Caki2 (cell line): ENCODE measurements at places on chromosomes 2 and 18.

- peak; percentile 73 for DNase-seq
Observed at GRCh38 chr2:102619414-102620319, at the start of gene SLC9A2. Gene SLC9A2, plus strand, starts transcription at chr2:102619553. Its CDS starts 296 bp downstream, at chr2:102619849.

- DNase-seq, result no peak
Observed at GRCh38 chr2:238727585-238728329, 120.1 kb upstream of the TWIST2 start.

- no peak for DNase-seq
Observed at GRCh38 chr2:55707751-55708150, 14.1 kb upstream of the PNPT1 start.

- peak; percentile 41 for DNase-seq
Observed at GRCh38 chr2:216082117-216082711, 495 bp downstream of the TMEM169 start.

GRCh38 chr2:15675456-15676195, 84.0 kb downstream of the DDX1 start:
- DNase-seq, result peak; percentile 43

GRCh38 chr2:134722728-134723127, 3.9 kb upstream of the TMEM163 start:
- no peak for DNase-seq

- no peak for DNase-seq
Observed at GRCh38 chr2:189673661-189674373, 653 bp upstream of the ANKAR start.

- DNase-seq, result no peak
Observed at GRCh38 chr2:17482651-17483050, 35.6 kb downstream of the RAD51AP2 start.

DNA sequence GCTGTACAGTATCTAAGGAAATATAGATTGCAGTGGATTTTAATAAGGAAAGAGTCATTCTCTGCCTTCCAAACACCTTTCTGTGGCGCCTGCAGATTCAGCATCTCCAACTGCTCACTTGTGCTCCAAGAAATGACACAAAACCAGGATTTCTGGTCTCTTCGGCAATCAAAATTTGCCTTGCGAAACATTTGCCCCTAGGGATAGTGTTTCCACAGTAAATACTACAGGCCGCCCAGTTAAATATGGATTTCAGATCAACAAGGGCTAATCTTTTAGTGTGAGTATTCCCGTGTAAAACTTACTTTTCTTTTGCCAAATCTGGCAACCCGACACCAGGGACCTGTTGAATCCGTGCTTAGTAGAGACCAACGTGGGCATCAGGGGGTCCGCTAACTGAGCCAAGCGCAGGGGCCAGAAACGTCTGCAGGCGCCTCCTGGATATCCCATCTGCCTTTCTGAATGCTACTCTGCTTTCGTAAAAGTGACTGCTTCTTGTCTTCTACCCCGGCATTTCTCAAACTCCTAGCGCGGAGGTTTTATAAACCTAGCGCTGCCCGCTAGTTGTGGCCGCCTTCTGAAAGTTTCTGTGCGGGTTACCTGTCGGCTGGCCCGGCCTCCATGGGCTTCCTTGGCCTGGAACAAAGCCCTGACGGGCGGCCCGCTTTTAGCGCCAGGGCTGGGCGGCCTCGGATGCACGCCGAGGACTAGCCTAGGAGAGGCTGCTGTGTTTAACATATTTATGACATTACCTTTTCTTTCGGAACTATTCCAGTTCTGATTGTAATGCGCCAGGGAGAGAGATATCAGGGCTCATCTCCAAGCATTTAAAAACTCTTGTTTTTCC, 2.5 kb downstream of the CYP1B1 start:
- no peak for DNase-seq

DNA sequence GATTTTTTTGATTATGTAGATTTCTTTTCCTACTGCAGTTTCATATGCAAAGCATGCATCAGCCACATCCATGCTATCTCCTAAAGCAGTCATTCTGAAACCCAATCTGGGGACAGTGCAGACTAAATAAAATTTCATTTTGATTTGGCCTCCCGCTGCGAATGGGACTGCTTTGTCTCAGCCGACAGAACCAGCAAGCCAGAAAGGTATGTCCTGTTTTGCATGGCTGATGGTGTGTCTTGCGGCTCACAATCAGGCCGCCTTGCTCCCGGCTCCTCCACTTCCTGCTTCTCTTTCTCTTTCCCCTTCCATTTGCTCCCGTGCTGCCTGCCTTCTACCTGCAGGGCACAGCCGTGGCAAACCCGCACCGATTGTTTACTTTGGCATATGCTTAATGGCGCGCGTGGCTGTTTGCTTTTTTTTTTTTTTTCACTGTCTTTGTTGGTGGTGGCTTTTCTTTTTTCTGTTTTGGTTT, 419.6 kb upstream of the POU3F3 start:
- peak; percentile 80 for DNase-seq

DNA sequence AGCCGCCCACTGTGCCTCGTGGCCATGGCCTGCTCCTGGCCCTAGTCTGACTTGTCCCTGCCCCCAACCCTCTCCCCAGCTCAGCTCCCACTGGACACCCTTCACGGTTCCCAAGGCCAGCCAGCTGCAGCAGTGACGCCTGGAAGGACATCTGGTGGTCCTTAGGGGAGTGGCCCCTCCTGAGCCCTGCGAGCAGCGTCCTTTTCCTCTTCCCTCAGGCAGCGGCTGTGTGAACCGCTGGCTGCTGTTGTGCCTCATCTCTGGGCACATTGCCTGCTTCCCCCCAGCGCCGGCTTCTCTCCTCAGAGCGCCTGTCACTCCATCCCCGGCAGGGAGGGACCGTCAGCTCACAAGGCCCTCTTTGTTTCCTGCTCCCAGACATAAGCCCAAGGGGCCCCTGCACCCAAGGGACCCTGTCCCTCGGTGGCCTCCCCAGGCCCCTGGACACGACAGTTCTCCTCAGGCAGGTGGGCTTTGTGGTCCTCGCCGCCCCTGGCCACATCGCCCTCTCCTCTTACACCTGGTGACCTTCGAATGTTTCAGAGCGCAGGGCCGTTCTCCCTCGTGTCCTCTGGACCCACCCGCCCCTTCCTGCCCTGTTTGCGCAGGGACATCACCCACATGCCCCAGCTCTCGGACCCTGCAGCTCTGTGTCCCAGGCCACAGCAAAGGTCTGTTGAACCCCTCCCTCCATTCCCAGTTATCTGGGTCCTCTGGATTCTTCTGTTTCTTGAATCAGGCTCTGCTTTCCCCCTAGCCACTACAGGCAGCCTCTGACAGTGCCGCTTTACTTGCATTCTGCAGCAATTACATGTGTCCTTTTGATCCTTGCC, 35.8 kb downstream of the ANO7 start:
- no peak for DNase-seq

- no peak for DNase-seq
Observed at GRCh38 chr2:126801473-126801872, 97.2 kb upstream of the TEX51 start.

GRCh38 chr18:63887424-63887823, at the start of gene SERPINB2:
Gene SERPINB2, plus strand, starts transcription at chr18:63887705. Its CDS starts 3,740 bp downstream, at chr18:63891445.
- DNase-seq, result no peak

- DNase-seq, result no peak
Observed at GRCh38 chr2:191625016-191625415, 52.9 kb upstream of the NABP1 start.

DNA sequence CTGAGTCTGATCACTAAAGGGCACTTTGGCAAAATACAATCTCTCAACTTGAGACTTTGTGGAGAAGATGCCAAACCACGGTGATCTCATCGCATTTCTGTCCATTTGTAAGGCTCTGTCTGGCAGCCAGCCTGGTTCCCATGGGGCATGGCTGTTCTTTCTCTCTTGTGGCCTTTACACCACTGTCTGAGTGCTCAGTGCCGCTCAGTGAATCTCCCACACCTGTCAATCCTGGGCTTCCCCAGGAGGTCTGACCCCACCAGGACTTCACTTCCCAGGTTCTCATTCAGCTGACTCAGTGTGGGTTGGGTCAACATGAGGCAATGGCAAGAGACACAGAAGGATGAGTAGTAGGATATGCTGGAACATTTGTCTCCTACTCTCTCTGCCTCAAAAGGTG, 96.8 kb upstream of the TRIB2 start:
- DNase-seq, result peak; percentile 23

- no peak for DNase-seq
Observed at GRCh38 chr2:182971820-182972547, 66.3 kb downstream of the NCKAP1 start.

GRCh38 chr2:140270224-140270623, 1490.0 kb upstream of the NXPH2 start:
- no peak for DNase-seq

GRCh38 chr2:85342156-85342555, 12.2 kb downstream of the RETSAT start:
- DNase-seq, result no peak

- DNase-seq, result no peak
Observed at GRCh38 chr2:197614532-197614931, 60.9 kb downstream of the RFTN2 start.

GRCh38 chr2:4585057-4585635, 881.8 kb downstream of the DCDC2C start:
- no peak for DNase-seq

DNA sequence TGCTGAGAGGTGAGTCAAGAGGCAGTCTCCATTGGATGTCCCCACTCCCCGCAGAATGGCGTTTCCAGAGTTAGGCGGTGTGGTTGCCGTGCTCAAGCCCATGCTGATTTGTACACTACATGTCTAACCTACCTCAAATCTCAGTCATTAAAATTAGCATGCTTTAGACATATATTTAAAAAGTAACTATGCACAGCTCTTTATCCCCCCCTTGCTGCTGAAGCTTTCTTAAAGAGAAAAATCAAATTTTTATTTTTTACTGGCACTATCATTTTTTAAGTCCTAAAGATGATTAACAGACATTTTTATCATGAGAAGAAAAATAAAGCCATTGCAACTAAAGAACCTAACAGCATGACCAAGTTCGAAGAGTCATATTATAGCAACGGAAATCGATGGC, 42.9 kb downstream of the BOLA3 start:
- DNase-seq, result no peak

GRCh38 chr18:42113529-42114191, 158.6 kb downstream of the PIK3C3 start:
- DNase-seq, result no peak

DNA sequence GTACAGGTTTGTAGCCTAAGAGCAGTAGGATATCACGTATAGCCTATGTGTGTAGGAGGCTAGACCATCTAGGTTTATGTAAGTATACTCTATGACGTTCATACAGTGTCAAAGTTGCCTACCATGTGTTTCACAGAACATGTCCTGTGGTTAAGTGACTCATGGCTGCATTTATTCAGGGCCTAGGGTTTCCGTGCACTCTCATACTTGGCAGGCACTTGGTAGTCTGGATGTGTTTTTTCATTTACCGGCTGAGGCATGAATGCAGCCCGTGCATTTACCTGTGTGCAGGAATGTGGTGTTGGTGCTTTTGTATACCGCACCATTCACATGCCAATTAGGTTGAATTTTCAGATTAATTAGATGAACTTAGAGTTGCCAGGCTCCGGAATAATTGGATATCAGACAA, 43.4 kb downstream of the MYL12B start:
- DNase-seq, result no peak

- no peak for DNase-seq
Observed at GRCh38 chr18:45056926-45057325, 376.2 kb downstream of the SETBP1 start.

DNA sequence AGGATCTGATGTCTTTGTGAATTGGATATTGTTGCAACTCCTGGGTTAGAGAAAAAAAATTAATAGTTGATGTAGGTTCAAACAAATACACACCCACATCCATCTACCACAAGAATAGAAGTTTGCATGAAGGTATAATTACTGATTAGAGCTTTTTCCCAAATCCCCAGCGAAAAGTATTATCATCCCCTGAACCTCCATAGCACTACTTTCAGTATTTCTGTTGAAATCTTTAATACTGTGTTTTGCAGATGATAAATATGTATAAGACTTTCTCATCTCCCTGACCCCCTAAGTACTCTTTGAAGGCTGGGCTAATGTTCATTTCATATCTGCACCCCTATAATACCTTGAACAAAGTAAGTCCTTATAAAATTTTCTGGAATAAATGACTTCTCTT, 6.4 kb downstream of the FN1 start:
- DNase-seq, result no peak

GRCh38 chr2:171629113-171629512, 58.2 kb upstream of the DYNC1I2 start:
- no peak for DNase-seq

GRCh38 chr2:242065426-242065825, 195.9 kb downstream of the RTP5 start:
- DNase-seq, result no peak

GRCh38 chr2:20111311-20112131, 60.1 kb upstream of the LAPTM4A start:
- DNase-seq, result no peak

- DNase-seq, result no peak
Observed at GRCh38 chr2:22002066-22002465, 878.3 kb downstream of the TDRD15 start.

- no peak for DNase-seq
Observed at GRCh38 chr18:56001576-56001975, 413.6 kb upstream of the TCF4 start.

- DNase-seq, result peak; percentile 88
Observed at GRCh38 chr2:59389240-59389639, 1148.1 kb upstream of the FANCL start.

DNA sequence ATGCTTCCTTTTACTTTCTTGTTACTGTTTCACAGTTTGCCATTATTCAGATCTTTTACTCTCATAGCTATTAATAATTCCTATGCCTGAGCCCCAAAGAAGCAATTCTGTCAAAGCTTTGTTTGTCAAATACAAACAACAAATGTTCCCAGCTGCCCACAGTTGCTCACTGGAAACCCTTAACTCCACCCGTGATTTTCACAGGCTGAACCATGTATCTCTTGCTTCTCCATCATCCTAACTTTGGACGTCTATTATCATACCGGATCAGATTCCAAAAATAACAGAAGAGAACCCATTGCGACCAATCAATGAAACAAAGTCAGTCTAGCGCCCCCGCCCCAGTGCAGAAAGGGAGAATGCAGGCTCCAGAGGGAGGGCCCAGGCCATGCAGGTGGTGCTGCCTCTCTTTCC, 24.2 kb downstream of the COLEC12 start:
- DNase-seq, result no peak

DNA sequence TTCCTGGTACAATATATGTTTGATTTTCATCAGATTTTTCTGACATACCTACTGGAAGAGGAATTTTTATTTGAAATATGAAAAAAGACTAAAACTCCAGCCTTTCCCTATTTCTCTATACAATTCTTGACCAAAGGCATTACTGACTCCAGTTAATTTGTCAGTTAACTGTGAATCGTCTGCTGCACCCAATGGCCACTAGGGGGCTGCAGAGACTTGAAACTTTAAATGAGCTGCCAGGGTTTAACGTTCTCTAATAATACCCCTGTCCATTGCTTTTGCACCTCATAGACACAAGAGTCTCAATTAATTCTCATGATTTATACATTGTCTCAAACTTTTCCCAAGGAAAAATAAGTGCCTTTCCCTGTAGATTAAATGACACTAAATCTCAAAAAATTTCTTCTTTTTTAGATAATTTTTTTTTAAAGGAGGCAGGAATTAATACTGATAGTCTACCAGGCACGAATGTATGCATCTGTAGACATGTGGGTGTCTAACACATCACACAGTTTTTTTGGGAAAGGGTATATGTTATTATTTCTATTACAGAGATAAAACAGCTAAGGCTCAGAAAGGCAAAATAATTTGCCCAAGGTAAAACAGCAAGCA, 1.8 kb upstream of the ALK start:
- peak; percentile 35 for DNase-seq

GRCh38 chr2:127407661-127408003, 10.6 kb upstream of the PROC start:
- DNase-seq, result peak; percentile 39
